ENCODE measurements at places on chromosomes 16 and 17. TPM values are rescaled to one million over a fixed set of nuclear protein-coding genes. Genes with fewer than 3 reads are reported as not detected.

TBX4 gene
- total RNA-seq: 0.15 TPM

GPR179 gene
- 0.02 TPM for total RNA-seq

ABCA6 gene
- not detected for total RNA-seq

OSBPL7 gene
- 12.2 TPM for total RNA-seq

INCA1 gene
- 1.6 TPM for total RNA-seq

CLEC18A gene
- total RNA-seq: 0.08 TPM

CHD9NB gene
- total RNA-seq: 1.1 TPM

NHLRC4 gene
- total RNA-seq: 0.18 TPM

NUDT21 gene
- total RNA-seq: 124 TPM

RNU2-1 gene
- total RNA-seq: not detected

CHRNB1 gene
- total RNA-seq: 10.3 TPM

SSTR5 gene
- 0.51 TPM for total RNA-seq

LLGL2 gene
- total RNA-seq: 34.5 TPM

UBB gene
- 2,263 TPM for total RNA-seq

CD19 gene
- not detected for total RNA-seq

NOMO2 gene
- total RNA-seq: 99.4 TPM

EFNB3 gene
- 1.3 TPM for total RNA-seq

ADAD2 gene
- total RNA-seq: not detected

NDRG4 gene
- total RNA-seq: 28.7 TPM

LPCAT2 gene
- 5.6 TPM for total RNA-seq

TBX2 gene
- total RNA-seq: 6.0 TPM

HEATR3 gene
- 13.8 TPM for total RNA-seq

CA5A gene
- total RNA-seq: not detected

IL34 gene
- total RNA-seq: 0.43 TPM

BCAR1 gene
- total RNA-seq: 127 TPM

SLC46A1 gene
- 15.0 TPM for total RNA-seq

CDK5RAP3 gene
- 99.9 TPM for total RNA-seq

TEX14 gene
- total RNA-seq: 0.33 TPM

KRTAP17-1 gene
- not detected for total RNA-seq

SLC35B1 gene
- 88.7 TPM for total RNA-seq

WDR45B gene
- total RNA-seq: 87.3 TPM

CTRB1 gene
- not detected for total RNA-seq

CLN3 gene
- total RNA-seq: 34.1 TPM

CDH1 gene
- total RNA-seq: 4.0 TPM

KRT39 gene
- not detected for total RNA-seq

GSDMA gene
- not detected for total RNA-seq

KRTAP16-1 gene
- not detected for total RNA-seq

SDR42E1 gene
- 1.2 TPM for total RNA-seq

CLEC18B gene
- total RNA-seq: 0.03 TPM

PTRH2 gene
- 97.9 TPM for total RNA-seq

NCBP3 gene
- 30.9 TPM for total RNA-seq

OR2C1 gene
- total RNA-seq: not detected

CDIP1 gene
- total RNA-seq: 14.9 TPM

MYH8 gene
- total RNA-seq: not detected

CBX2 gene
- 15.6 TPM for total RNA-seq

MAP2K4 gene
- 28.9 TPM for total RNA-seq

PERCC1 gene
- total RNA-seq: not detected
